Heart right ventricle (tissue), 16 donors: ENCODE measurements at places on chromosomes 12 and 14. TPM values are rescaled to one million over a fixed set of nuclear protein-coding genes. Genes with fewer than 3 reads are reported as not detected.

GRCh38 chr12:76417116-76417515, 68.9 kb upstream of the BBS10 start:
- no peaks in the 10 kb centered on the region for H3K27me3 ChIP-seq
- no peak overlapping the region for H3K4me3 ChIP-seq
- DNase-seq = no peak
- no peaks in the 10 kb centered on the region for H3K36me3 ChIP-seq
- no peaks in the 10 kb centered on the region for H3K4me1 ChIP-seq
- H3K27ac ChIP-seq = no peak overlapping the region

DNA sequence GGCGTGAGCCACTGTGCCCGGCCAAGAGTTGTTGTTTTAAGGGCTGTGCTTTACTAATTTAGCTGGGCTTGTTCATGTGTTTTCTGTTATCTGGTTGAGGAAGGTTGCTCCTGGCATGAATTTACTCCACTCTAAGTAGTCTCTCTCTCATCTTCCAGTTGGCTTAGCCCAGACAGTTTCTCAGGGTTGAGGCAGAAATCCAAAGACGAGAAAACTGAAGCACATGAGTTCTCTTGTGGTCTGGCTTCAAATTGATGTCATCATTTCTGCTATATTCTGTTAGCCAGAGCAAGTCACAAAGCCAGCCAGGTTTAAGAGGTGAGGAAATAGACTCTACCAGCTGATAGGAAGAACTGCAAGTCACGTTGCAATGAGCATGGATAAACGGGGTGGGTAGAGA, 57.9 kb downstream of the E2F7 start:
- H3K27ac ChIP-seq = no peak overlapping the region
- no peak for DNase-seq
- peaks cover 11% of the 10 kb centered on the region for H3K27me3 ChIP-seq
- H3K4me1 ChIP-seq = no peaks in the 10 kb centered on the region
- no peaks in the 10 kb centered on the region for H3K36me3 ChIP-seq

GRCh38 chr14:59067127-59067894, 121.2 kb upstream of the DAAM1 start:
- no peak overlapping the region for H3K4me3 ChIP-seq
- H3K4me1 ChIP-seq = no peaks in the 10 kb centered on the region
- H3K36me3 ChIP-seq = no peaks in the 10 kb centered on the region

Gene ANO4
- 0.28 TPM for total RNA-seq

- H3K27ac ChIP-seq = peak overlapping the region; percentile 55
- no peak overlapping the region for H3K4me3 ChIP-seq
These were observed 34.5 kb downstream of the PRKCH start for GRCh38 chr14:61355892-61356325.

Gene GARIN6
- total RNA-seq = not detected

Gene IL31
- not detected for total RNA-seq

GRCh38 chr14:32469388-32470160, 140.5 kb downstream of the AKAP6 start:
- no peak for DNase-seq
- H3K4me3 ChIP-seq = no peak overlapping the region
- peaks cover 38% of the 10 kb centered on the region for H3K4me1 ChIP-seq
- H3K27me3 ChIP-seq = no peaks in the 10 kb centered on the region
- H3K27ac ChIP-seq = peak overlapping the region; percentile 2

- H3K4me3 ChIP-seq = no peak overlapping the region
- no peaks in the 10 kb centered on the region for H3K36me3 ChIP-seq
- H3K4me1 ChIP-seq = no peaks in the 10 kb centered on the region
- H3K27ac ChIP-seq = no peak overlapping the region
- H3K27me3 ChIP-seq = peaks cover 40% of the 10 kb centered on the region
These were observed 37.9 kb upstream of the DLK1 start for GRCh38 chr14:100688598-100689461.

GRCh38 chr14:60775296-60775695, 40.7 kb downstream of the MNAT1 start:
- peaks cover 9% of the 10 kb centered on the region for H3K4me1 ChIP-seq
- no peaks in the 10 kb centered on the region for H3K27me3 ChIP-seq
- H3K27ac ChIP-seq = no peak overlapping the region
- no peak overlapping the region for H3K4me3 ChIP-seq

Gene INHBC
- total RNA-seq = not detected

Gene ZFHX2
- total RNA-seq = 1.9 TPM

Gene PAX9
- not detected for total RNA-seq

- H3K27ac ChIP-seq = peak overlapping the region; percentile 100
- peak overlapping the region; percentile 95 for H3K4me3 ChIP-seq
- H3K4me1 ChIP-seq = peaks cover 7% of the 10 kb centered on the region
- no peaks in the 10 kb centered on the region for H3K27me3 ChIP-seq
- peaks cover 48% of the 10 kb centered on the region for H3K36me3 ChIP-seq
- DNase-seq = peak; percentile 61
These were observed 896 bp downstream of the EIF5 start for GRCh38 chr14:103334644-103335622.

Gene MFAP5
- 24.5 TPM for total RNA-seq

Gene GLT1D1
- total RNA-seq = 0.93 TPM

- H3K36me3 ChIP-seq = no peaks in the 10 kb centered on the region
- no peak for DNase-seq
- no peak overlapping the region for H3K4me3 ChIP-seq
- H3K27ac ChIP-seq = no peak overlapping the region
- H3K27me3 ChIP-seq = no peaks in the 10 kb centered on the region
These were observed 33.7 kb upstream of the CCNT1 start for GRCh38 chr12:48750215-48750614.

GRCh38 chr14:78746086-78746595, 576.0 kb downstream of the NRXN3 start:
- no peak for DNase-seq
- H3K27ac ChIP-seq = no peak overlapping the region
- H3K4me1 ChIP-seq = no peaks in the 10 kb centered on the region
- H3K36me3 ChIP-seq = no peaks in the 10 kb centered on the region
- no peak overlapping the region for H3K4me3 ChIP-seq

Gene FGF23
- not detected for total RNA-seq

GRCh38 chr12:2337031-2338010, 284.5 kb downstream of the CACNA1C start:
- H3K27me3 ChIP-seq = no peaks in the 10 kb centered on the region
- peaks cover 76% of the 10 kb centered on the region for H3K4me1 ChIP-seq
- peak overlapping the region; percentile 91 for H3K27ac ChIP-seq
- H3K4me3 ChIP-seq = no peak overlapping the region
- DNase-seq = no peak
- no peaks in the 10 kb centered on the region for H3K36me3 ChIP-seq

Gene AMIGO2
- total RNA-seq = 1.2 TPM

DNA sequence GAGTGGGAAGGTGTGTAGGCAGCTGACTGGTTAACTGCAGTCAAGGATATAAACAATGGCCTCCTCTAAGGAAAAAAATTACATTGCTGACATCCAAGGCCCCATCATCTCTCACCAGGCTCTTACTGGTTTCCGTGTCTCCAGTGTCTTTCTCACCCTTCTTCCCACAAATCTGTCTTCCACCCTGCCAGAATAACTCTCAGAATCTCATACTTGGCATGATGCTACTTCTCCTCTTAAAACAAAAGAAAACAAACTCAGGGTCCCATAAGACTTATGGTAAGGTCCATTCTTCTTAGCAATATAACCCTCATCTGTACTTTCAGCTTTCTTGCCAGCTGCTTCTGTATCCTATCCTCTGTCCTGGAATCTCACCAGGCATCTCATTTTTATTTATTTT, 68.9 kb downstream of the SUSD6 start:
- H3K4me3 ChIP-seq = no peak overlapping the region
- H3K4me1 ChIP-seq = peaks cover 46% of the 10 kb centered on the region
- no peaks in the 10 kb centered on the region for H3K36me3 ChIP-seq
- DNase-seq = no peak

- H3K27ac ChIP-seq = no peak overlapping the region
- H3K27me3 ChIP-seq = peaks cover 3% of the 10 kb centered on the region
- DNase-seq = peak; percentile 10
- H3K36me3 ChIP-seq = no peaks in the 10 kb centered on the region
- peak overlapping the region; percentile 30 for H3K4me3 ChIP-seq
These were observed 4.3 kb upstream of the MYF6 start for GRCh38 chr12:80702889-80703805.

DNA sequence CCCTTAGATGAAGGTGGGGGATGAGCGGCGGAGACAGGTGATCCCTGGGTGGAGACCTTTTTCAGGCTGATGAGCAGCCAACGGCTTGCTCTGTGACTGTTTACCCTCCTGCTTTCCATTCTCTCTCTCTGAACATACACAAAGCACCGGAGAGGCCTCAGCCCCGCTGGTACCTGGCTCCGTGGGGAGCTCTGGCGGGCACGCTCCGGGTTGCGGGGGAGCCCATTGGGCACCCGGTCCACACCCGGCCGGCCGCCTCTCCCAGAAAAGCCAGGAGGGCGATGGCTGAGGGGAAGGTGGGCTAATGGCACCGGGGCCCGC, 545 bp downstream of the SMARCC2 start:
- peak overlapping the region; percentile 92 for H3K27ac ChIP-seq
- H3K27me3 ChIP-seq = no peaks in the 10 kb centered on the region
- peak overlapping the region; percentile 92 for H3K4me3 ChIP-seq
- peaks cover 27% of the 10 kb centered on the region for H3K4me1 ChIP-seq
- no peak for DNase-seq

- peaks cover 6% of the 10 kb centered on the region for H3K4me1 ChIP-seq
- no peak for DNase-seq
- H3K27me3 ChIP-seq = no peaks in the 10 kb centered on the region
- H3K36me3 ChIP-seq = no peaks in the 10 kb centered on the region
These were observed 491.8 kb downstream of the PCNX1 start for GRCh38 chr14:71399057-71399487.

- DNase-seq = no peak
- H3K36me3 ChIP-seq = no peaks in the 10 kb centered on the region
- H3K27ac ChIP-seq = no peak overlapping the region
These were observed 48.7 kb upstream of the ABCC9 start for GRCh38 chr12:21989819-21990412.

DNA sequence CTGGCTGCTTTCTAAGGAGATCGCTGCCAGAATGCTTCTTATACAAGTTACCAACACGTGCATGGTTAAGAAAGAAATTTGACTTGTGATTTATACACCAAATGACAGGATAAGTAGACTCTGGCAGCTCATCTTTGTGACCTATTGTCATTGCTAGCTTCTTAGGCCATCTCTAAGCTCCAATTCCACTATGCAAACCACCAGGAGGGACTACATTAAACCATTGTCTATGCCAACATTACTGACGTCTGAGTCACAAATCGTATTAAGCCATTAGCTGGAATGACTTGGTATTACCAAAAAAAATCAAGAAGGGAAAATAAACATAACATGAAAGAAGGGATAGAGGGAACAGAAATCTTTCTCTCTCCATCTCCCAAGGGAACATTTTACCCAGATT, 15.8 kb upstream of the VPS33A start:
- H3K4me3 ChIP-seq = no peak overlapping the region
- DNase-seq = no peak
- H3K36me3 ChIP-seq = peaks cover 48% of the 10 kb centered on the region
- no peaks in the 10 kb centered on the region for H3K4me1 ChIP-seq
- no peak overlapping the region for H3K27ac ChIP-seq

Gene GPR68
- total RNA-seq = 0.30 TPM

GRCh38 chr12:95439461-95440230, 34.3 kb upstream of the METAP2 start:
- H3K4me1 ChIP-seq = no peaks in the 10 kb centered on the region
- no peaks in the 10 kb centered on the region for H3K36me3 ChIP-seq
- no peaks in the 10 kb centered on the region for H3K27me3 ChIP-seq
- no peak overlapping the region for H3K27ac ChIP-seq
- DNase-seq = no peak
- H3K4me3 ChIP-seq = no peak overlapping the region

- H3K27me3 ChIP-seq = no peaks in the 10 kb centered on the region
- H3K4me3 ChIP-seq = no peak overlapping the region
- peaks cover 24% of the 10 kb centered on the region for H3K4me1 ChIP-seq
- H3K27ac ChIP-seq = no peak overlapping the region
- DNase-seq = no peak
These were observed 10.0 kb downstream of the EML1 start for GRCh38 chr14:99803106-99803775.

Gene ZNF641
- 13.8 TPM for total RNA-seq

Gene SLC17A8
- not detected for total RNA-seq
